ENCODE measurements at places on chromosomes 16 and 17.
A peak's percentile ranks its signal among the peaks of the same experiment; 100 is the strongest.

- no peak for DNase-seq
Observed at GRCh38 chr17:56165072-56165641, 11.9 kb downstream of the ANKFN1 start.

DNA sequence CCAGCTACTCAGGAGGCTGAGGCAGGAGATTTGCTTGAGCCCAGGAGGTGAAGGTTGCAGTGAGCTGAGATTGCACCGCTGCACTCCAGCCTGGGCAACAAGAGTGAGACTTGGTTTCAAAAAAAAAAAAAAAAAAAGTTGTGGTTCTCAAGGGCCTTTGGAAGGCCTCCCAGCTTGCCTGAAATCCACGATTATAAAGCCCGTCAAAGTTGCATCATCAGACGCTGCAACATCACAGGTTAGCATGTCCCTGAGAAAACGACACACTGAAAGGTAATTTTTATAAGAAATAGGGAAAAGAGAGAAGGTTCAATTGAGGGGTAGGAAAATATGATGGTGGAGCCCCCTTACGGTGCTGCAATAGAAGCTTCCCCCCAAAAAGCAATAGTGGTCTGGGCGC is 4.6 kb upstream of the LYZL6 start:
- no peak for DNase-seq

DNA sequence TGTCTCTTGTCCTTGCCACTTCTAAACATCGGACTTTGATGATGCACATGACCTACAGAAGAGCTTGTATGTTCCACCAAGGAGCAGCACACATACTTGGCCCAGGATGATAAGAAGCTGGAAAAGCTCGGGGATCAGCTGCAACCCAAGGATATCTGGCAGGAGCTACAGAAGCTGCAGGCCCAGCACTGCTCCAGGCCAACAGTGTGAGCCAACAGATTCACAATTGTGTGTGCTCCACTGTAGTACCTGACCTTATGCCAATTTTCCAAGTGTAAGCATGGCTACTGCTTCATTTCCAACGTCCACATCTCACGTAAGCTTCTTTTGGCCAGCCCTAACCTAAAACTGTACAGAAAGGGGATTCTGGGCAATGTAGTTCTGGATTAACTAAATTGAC is 83.4 kb downstream of the COX10 start:
- no peak for DNase-seq

DNA sequence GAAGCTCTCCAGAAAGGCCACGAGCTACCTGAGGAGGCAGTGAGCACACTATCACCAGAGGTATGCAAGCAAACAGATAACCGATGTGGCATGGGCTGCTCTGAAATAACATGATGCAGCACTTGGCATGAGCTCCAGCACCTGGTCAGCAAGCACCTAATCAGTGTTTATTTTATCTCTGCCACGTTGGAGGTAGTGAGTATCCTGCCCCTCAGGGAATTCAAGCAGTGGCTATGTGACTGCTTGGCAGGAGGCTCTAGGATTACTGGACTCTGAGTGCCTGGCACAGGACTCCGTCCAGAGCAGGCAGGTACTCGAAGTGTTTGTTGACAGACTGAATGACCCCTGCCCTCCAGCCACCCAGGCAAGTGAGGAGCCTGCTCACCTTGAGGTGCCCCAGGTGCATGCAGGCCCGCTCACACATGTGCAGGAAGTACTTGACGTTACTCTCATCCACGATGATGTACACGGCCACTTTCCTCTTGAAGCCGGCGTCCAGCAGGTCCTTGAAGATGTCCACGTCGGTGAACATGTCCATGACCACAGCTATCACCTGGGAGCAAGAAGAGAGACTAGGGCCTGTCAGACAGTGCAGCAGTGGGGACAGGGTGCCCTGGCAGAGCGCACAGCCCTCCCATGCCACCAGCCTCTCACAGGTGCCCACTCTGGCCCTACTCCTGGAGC is 16.6 kb downstream of the FAM83G start:
- no peak for DNase-seq

- DNase-seq: no peak
Observed at GRCh38 chr16:15610369-15610871, 32.5 kb downstream of the MARF1 start.

- no peak for DNase-seq
Observed at GRCh38 chr16:71185347-71185746, 45.2 kb downstream of the HYDIN start.

DNA sequence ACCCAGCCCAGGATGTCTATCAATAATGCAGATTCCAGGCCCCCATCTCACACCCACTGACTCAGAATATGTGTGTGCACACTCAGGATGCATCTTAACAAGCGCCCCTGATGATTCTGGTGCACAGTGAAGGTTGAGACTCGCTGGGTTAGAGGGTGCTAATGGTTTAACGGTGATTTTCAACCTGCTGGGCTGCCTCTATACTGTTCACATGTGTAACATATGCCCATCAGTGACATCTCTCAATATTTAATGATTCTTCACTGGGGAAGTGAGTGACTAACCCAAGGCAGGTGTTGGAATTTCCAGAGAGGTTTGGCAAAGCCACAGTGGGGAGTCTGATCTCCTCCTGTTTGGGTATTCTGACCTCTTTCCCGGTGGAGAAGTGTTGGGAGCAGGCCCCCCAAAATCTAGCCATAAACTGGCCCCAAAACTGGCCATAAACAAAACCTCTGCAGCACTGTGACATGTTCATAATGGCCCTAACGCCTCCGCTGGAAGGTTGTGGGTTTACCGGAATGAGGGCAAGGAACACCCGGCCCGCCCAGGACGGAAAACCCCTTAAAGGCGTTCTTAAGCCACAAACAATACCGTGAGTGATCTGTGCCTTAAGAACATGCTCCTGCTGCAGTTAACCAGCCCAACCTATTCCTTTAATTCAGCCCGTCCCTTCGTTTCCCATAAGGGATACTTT is 4.1 kb upstream of the DOC2B start:
- no peak for DNase-seq

- DNase-seq: no peak
Observed at GRCh38 chr16:19748389-19749168, 30.5 kb downstream of the IQCK start.

DNA sequence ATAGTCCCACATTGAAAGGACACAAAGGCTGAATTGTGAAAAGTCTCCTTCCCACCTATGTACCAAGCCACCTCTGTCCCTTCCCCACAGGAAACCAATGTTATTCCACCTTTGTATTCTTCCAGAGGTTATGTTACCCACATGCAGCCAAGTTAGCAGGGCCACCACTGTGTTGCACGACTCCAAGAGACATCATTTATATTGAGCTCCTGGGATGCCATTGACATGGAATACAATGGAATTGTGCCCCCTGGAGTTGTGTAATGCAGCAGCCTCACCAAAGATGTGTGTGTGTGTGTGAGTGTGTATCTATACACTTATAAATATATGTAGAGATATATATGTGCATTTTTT is 21.6 kb upstream of the MSI2 start:
- no peak for DNase-seq

- peak; percentile 30 for DNase-seq
Observed at GRCh38 chr17:1203111-1203966, 23.6 kb upstream of the ABR start.

- no peak for DNase-seq
Observed at GRCh38 chr16:48580925-48581500, 29.0 kb downstream of the N4BP1 start.
